ENCODE measurements at places on chromosomes 13 and 19.

GRCh38 chr19:49497047-49497788, 984 bp downstream of the RPS11 start:
- peak; percentile 87 for DNase-seq

DNA sequence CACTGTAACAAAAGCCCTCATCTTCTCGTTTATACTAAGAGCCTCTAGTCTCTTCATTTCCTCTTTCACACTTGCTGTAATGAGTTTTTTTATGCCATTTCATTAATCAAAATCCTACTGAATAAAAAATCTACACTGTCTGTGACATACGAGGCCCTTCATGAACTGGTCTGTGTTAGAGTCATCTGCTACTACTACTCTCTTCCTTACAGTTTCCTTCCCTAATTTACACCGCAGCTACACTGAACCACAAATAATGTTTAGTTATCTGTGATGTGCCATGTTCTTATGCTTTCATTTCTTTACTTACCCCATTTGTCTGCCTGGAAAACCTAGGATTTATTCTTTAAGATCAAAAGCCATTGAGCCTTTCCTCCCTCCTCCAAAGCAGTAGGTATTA, 16.0 kb downstream of the UFM1 start:
- no peak for DNase-seq

- no peak for DNase-seq
These were observed 73.4 kb downstream of the SOX1 start for GRCh38 chr13:112140366-112140765.

DNA sequence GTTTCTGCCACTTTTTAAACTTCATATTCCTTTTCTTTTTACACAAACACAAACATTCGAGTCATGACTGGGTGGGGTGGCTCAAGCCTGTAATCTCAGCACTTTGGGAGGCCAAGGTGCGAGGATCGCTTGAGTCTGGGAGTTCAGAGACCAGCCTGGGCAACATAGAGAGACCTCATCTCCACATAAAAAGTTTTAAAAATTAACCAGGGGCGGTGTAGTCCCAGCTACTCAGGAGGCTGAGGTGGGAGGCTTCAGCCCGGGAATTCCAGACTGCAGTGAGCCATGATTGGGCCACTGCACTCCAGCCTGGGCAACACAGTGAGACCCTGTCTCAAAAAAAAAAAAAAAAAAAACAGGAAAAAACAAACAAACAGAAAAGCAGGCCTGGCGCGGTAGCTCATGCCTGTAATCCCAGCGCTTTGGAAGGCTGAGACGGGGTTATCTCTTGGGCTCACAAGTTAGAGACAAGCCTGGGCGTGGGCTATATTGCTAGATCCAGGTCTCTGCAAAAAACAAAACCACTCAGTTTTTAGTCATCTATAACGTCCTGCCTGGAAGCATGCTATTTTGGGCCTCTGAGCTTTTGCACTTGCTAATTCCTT, 583 bp upstream of the BAX start:
- DNase-seq = no peak

- DNase-seq = no peak
These were observed 18.7 kb downstream of the PAF1 start for GRCh38 chr19:39372047-39372802.

GRCh38 chr13:81757348-81757970, 1416.5 kb upstream of the SPRY2 start:
- no peak for DNase-seq

GRCh38 chr13:84705982-84706710, 823.9 kb upstream of the SLITRK1 start:
- no peak for DNase-seq

DNA sequence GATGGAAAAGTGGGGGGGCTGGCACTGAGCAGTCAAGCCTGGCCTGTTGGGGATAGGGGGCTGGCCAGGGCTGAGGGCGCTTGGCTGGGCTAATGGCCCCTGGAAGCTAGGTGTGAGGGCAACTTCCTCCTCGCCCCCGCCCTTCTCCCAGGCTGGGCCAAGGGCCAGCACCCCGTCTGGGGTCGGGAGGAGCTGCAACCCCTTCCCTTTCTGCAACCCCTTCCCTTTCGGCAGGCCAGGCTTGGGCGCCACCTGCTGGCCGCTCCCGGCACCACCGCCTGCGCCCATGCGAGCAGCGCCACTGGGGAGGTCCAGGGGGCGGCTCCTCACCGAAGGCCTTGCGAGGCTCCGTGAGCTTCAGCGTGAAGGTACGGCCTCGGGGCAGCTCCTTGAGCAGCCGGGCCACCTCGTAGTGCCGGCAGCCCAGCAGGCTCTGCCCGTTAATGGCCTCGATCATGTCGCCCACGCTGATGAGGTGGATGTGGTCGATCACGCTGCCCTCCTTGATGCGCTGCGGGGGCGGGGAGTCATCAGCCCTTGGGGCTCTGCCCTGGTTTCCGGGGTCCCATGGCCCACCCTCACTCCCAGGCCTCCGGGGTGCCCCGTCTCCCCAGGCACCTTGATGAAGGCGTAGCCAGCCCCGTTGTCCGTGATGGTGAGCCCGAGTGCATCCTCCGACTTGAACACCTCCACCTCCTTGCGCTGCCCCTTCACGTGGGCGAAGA, 5.0 kb upstream of the PTGER1 start:
- DNase-seq = peak; percentile 65

GRCh38 chr13:91661692-91662490, 263.5 kb downstream of the GPC5 start:
- peak; percentile 24 for DNase-seq

- no peak for DNase-seq
These were observed 6.6 kb downstream of the CERS4 start for GRCh38 chr19:8215783-8216182.

DNA sequence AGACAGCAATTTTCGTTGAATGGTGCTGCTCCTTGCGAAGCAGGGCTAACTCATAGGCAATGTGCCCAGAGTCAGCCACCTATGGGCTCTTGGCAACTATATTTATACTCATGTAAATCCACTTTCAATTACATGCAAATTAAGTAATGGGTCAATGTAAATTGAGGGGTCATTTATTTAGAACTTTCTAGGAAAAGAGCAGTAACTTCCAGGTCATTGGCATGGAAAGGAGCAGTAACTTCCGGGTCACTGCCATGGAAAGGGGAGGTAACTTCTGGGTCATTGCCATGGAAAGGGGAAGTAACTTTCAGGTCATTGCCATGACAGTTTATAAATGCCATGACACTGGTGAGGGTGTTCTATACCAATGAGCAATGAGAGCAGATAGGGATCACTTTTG, 11.6 kb downstream of the KLK4 start:
- no peak for DNase-seq

DNA sequence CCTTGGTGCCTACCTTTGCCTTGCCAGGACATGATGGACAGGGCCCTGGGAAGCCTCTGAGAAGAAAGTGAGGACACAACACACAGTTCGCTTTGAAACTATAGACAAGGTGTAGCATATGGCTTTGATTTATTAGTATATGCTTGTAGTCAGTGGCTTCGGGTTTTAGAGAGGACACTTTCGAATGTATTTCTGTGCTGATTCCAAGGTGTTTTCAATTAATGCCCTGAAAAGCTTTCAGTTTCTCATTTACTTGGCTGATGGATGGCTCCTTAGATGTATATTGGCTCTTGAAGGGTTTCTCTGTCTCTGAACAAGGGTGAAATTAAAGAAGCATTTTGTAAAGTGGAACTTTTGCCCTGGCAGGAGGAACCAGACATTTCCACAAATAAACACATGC, 106.9 kb downstream of the POSTN start:
- DNase-seq = no peak

GRCh38 chr13:99484473-99484872, 16.8 kb upstream of the TM9SF2 start:
- DNase-seq = no peak

DNA sequence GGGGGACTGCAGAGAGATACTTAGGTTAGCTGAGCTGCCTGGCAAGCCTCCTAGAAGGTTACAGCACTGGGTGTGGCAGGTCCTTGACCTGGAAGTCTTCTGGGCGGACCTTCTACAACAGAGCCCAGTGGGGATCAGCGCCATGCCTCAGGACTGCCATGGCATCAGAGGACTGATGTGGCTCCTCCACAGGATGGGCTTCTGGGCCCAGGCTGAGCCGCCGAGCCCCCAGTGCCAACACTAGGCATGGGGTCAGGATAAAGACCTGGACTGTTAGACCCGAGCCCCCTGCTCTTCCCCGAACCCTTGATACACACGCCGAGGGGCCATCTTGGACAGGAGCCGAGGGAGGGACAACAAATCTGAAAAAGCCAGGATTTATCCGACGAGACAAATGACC, 64.0 kb upstream of the SOX21 start:
- no peak for DNase-seq

GRCh38 chr13:39051157-39051556, 12.9 kb downstream of the NHLRC3 start:
- DNase-seq = peak; percentile 34

DNA sequence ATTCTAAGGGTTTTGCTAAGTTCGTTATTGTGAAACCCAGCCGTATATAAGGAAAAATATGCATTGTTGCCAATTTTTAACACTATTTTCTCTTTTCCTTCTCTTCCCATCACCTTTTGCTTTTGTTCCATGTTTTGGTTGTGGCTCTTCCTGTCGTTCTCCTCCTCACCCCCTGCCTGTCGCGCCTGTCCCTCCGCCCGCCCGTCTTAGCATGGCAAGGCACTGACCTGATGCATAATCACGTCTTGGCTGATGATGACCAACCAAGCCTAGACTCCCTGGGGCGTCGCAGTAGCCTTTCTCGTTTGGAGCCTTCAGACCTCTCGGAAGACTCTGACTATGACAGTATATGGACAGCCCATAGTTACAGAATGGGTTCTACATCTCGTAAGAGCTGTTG, 28.5 kb upstream of the TEX29 start:
- DNase-seq = no peak

All from GM12865 (cell line).